ENCODE measurements at places on chromosomes 11 and 22. TPM values are rescaled to one million over a fixed set of nuclear protein-coding genes. Genes with fewer than 3 reads are reported as not detected.
A peak's percentile ranks its signal among the peaks of the same experiment; 100 is the strongest.

DNA sequence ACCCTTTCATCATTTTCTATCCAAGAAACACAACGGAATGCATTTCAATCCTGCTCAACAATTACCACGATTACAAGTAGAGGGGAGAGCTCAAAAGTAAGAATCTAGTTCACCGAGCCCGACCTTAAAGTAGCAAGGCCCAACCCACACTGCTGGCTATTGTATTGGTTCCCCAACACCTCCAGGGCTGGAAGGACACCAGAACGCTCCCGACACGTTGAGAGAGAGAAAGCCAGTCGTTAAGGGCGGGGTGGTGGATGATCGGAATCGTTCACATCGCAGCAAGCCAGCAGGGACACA lies 690 bp downstream of the CKAP5 start:
- no peak for DNase-seq

DNA sequence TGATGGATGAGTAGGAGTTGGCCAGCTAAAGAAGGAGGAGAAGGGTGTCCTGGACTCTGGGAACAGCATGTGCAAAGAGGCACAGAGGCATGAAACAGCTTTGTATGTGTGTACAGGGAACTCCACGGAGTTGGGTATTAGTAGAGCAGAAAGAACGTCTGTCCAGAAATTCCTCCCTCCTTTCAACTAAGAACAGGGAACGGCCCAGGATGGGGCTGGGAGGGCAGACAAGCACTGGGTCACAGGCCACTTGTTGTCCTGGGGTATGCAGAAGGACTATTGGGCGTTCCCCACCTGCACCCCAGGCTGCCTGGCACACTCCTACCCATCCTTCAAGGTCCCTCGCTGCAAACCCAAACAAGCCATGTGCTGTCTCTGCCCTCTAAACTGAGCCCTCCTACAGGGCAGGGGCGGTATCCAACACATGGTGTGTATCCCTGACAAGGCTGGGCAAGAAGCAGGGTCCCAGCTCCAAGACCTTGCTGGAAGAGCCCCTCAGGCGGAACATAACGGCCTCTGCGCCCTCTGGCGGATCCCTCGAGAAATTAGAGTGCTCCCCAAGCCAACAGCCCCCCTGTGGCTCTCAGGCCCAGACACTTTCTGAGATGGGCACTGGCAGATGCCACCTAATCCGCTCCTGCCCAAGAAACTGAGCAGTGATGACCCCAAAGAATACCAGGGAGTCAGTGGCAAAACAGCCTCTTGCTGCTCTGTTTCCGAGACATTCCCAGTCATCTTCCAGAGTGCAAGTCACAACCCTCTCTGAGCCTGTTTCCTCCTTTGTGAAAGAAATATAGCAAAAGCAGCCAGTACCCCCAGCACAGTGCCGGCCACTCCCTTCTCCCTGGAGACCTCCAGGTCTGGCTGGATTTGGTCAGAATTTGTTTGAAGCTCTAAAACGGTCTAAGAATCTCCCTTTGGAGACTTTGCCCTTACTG lies 1.6 kb upstream of the ELFN2 start:
- DNase-seq, result peak; percentile 74

GRCh38 chr11:64316672-64317324 lies 561 bp downstream of the TRMT112 start:
- peak; percentile 79 for DNase-seq

The DRICH1 gene
- total RNA-seq, result 4.7 TPM

DNA sequence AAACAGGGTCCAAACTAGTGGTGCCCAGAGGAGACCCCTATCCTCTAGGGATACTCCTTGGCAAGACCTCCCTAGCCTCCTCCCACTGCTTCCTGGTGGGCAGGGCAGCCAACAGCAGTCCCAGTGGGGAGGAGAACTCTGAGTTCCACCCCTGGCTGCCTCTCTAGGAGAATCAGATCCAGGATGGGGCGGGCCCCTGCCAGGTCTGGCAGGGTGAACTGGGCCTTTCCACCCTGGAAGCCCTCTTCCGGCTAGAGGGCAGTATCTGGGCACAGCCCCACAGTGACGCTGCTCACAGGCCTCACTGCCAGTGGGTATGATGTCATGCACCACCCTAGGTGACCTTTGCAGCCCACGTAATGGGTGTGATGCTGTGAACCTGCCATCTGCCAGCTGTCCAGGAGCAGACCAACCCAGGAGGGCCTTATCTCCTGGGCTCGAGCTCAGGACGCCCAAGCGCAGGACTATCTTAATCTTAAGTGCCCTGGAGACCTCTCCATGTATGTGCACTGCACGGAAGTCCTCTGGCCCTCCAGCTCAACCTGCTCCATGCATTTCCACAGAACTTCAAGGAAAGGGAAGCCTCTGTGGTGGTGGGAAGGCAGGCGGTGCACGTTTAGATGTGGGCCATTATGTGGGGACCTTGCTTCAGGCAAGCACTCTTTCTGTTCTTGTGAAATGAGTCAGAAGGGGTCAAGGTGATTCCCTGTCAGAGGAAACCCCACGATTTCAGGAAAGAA lies 31.8 kb upstream of the FCHSD2 start:
- no peak for DNase-seq

GRCh38 chr11:12389676-12390657 lies 12.6 kb downstream of the PARVA start:
- no peak for DNase-seq

DNA sequence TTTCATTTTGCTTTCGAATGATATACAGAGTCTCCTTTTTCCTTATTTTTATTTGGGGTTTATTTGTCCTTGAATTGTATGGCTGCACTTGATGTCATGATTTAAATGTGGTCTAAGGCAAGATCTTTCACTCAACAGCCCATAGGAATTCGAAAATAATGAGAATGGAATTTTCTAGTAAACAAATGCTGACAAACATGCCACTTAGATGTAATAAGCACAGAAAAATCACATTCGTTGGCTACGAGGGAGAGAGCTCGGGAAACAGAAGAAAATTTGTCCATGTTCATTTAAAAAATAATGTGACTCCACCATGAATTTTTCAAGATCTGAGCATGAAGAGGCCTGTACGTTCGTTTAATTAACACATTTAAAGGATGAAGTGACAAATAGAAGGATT lies 73.0 kb downstream of the BLID start:
- no peak for DNase-seq

- no peak for DNase-seq
These were observed 48.7 kb downstream of the FDX1 start for GRCh38 chr11:110478410-110478809.

GRCh38 chr22:27978802-27979201 lies 59.7 kb upstream of the PITPNB start:
- no peak for DNase-seq

The RIC8A gene
- total RNA-seq, result 97.1 TPM

- no peak for DNase-seq
These were observed 7.3 kb downstream of the CYP2R1 start for GRCh38 chr11:14884667-14885273.

The E2F8 gene
- total RNA-seq, result 38.1 TPM

- DNase-seq, result no peak
These were observed 27.1 kb downstream of the CYTH4 start for GRCh38 chr22:37309211-37310074.

- no peak for DNase-seq
These were observed 4.2 kb upstream of the SERPINH1 start for GRCh38 chr11:75557666-75558494.

- no peak for DNase-seq
These were observed 69.7 kb upstream of the ZBED5 start for GRCh38 chr11:10927538-10927937.

- DNase-seq, result no peak
These were observed 145.7 kb upstream of the NECTIN1 start for GRCh38 chr11:119874660-119875238.

- DNase-seq, result no peak
These were observed 83.0 kb downstream of the ISX start for GRCh38 chr22:35148866-35149548.

DNA sequence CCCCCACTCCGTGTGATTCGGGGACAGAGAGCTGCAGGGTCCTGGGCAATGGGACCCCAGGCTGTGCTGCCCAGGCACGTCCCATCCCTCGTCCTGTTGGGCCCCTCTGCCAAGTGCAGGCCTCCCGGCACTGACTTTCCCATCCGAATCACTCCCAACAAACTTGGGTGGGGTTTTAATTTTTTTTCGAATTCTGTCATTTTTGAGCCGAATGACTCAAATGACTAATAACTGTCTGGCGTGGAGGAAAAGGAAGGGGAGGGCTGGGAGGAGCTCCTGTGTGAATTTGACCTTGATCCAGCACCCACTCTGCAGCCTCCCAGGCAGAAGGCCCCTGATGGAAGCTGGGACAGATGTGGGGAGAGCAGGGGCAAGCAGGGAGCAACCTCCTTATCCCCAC lies 1173.2 kb downstream of the BRD1 start:
- no peak for DNase-seq

The PAMR1 gene
- 17.9 TPM for total RNA-seq

DNA sequence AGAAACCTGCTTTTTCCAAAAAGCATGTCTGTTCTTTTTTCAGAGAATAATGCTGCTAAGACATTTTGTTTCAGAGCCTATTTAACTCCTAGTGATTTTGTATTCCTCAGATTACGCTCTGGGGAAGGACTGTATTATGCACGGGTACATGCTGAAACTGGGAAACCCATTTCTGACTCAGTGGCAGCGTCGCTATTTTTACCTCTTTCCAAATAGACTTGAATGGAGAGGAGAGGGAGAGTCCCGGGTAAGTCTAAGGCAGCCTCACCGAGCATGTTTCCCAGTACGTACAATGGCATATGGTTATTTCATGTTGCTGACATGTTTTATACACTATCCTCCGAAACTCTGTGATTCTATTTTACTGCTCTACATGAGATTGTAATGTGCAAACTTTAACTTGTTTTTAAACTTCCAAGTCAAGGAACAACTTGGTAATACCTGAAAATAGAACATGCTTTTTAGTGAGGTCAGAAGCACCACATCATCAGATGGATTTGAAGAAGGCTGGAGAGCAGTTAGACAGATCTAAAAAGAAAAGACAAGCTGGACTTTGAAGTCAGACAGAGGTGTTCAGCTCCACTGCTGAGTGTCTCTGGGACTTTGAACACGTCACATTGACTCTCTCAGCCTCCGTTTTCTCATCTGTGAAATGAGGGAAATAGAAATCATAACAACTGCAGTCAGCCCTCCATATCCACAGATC lies 23.7 kb upstream of the MYO18B start:
- DNase-seq, result no peak

The GPHA2 gene
- not detected for total RNA-seq

The SMTNL1 gene
- total RNA-seq, result 0.18 TPM

The FAM83F gene
- total RNA-seq, result 17.1 TPM

The HEPN1 gene
- total RNA-seq, result not detected

The CSRP3 gene
- total RNA-seq, result not detected

The ISX gene
- total RNA-seq, result 5.6 TPM

- no peak for DNase-seq
These were observed 9.6 kb upstream of the UCP3 start for GRCh38 chr11:74018331-74019005.

- no peak for DNase-seq
These were observed 5.8 kb downstream of the MS4A6E start for GRCh38 chr11:60332846-60333245.

- DNase-seq, result peak; percentile 36
These were observed 464 bp upstream of the CECR2 start for GRCh38 chr22:17368554-17369438.

DNA sequence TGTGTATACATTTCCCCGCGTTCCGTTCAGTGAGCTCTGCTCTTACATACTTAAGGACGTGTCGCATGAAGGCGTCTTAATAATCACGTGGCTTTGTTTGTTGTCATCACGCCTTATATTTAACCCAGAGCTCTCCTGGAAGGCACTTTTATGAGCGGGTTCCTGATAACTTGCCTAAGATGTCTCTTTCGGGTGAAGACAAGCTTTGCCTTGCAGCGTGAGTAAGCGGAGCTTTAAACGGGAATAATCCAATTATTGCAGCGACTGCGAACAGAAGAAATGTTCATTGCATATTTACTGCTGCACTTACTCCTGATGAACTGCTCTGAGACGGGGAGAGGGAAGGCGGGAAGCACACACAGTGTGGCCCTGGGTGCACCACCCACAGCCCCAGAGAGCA lies 1128.2 kb downstream of the BRD1 start:
- no peak for DNase-seq

DNA sequence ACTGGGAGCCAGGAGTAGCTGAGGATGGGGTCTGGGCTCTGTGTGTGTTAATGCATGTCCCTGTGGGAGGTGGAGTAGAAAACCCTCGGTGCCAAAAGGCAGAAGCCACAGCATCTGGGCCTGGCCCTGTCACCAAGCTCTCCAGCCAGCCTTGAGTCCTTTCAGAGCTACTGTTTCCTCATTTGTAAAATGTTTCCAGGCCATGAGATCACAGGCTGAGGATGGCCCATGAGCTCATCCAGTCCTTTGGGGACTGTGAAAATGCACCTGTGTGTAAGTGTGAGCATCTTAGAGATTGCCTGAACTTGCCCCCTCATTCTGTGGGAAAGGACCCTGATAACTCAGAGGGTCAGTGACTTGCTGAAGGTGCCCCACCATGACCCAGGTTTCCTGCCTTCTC lies 9.1 kb downstream of the ANKK1 start:
- DNase-seq, result no peak

- DNase-seq, result no peak
These were observed 21.0 kb downstream of the OR8G5 start for GRCh38 chr11:124277207-124277606.

DNA sequence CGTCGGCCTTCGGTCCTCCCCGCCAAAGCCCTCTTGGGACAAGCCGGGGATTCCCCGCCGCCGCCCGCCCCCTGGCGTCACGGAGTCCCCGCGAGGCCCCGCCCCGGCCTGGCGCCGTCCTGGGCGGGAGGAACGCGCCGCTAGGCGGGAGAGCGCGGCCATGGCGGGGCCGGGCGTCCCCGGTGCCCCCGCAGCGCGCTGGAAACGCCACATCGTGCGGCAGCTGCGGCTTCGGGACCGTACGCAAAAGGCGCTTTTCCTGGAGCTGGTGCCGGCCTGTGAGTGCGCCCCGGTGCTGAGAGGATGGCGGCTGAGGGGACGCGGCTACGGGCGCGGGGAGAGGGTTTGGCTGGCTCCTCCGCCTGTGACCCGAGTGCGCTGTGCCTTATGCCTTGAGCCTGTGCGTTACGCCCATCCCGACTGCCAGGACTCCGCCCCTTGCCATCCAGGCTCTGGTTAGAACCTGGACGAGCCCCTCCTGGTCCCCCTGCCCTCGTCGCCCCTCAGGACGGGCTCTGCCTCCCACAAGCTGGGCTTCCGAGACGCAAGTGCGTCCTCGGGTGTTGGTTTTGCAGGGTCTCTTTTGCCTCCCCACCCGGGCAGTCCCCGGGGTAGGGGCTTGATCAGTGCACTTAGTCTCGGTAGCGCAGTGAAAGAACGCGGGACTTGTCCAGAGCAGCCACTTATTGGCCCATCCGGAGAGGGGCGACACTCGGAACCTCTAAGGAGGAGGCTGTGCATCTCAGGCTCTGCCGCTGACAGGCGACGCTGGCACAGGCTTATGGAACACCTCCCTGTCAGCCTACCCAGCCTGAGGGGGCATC lies at the start of gene ATG16L2:
TSS of gene ATG16L2 (plus strand) at position 126 of the 824 bp plus-strand sequence. CDS start at position 161, 35 bp downstream.
- DNase-seq, result peak; percentile 91

The POGLUT3 gene
- 87.2 TPM for total RNA-seq

- DNase-seq, result no peak
These were observed at the start of gene CHST1 for GRCh38 chr11:45665206-45665932. CHST1 (minus strand) TSS chr11:45665622; CDS start chr11:45650923, 14,699 bp downstream.

The OR8H2 gene
- total RNA-seq, result not detected
